Activated CD8-positive, alpha-beta memory T cell treated with anti-CD3 and anti-CD28 coated beads, Interleukin-2, amount 10 ng/mL, durations not matched to agents 7 days and 5 days (primary cell): ENCODE measurements at places on chromosomes 6 and 20. TPM values are rescaled to one million over a fixed set of nuclear protein-coding genes. Genes with fewer than 3 reads are reported as not detected.

SCGN gene
- not detected for total RNA-seq

RWDD2A gene
- total RNA-seq = 1.3 TPM

- H3K27ac ChIP-seq = no peak overlapping the region
- H3K4me1 ChIP-seq = no peaks in the 10 kb centered on the region
- no peak overlapping the region for H3K4me3 ChIP-seq
- DNase-seq = no peak
These were observed 6.9 kb upstream of the ADGRB3 start for GRCh38 chr6:68628161-68628560.

DNA sequence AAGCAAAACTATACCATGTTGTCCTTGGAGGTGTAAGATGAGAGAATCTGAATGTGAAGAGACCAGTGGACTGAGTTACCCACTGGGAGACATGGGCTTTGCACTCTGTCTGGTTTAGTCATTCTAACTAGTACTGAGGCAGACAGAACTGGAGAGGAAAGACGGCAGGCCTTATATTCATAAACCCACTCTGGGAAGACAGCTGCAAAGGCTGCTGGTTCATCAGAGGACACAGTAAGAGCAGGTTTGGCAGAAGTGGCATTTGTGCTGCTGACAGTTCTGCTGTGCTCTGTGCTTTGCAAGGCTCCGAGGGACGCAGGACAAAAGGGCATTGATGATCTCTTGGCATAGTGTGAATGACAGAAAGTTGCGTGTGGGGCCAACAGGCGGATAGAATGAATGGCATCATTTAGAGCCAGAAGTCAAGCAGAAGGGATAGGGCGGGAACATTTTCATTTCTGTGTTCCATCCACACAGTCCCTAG lies 142.3 kb upstream of the TENT5A start:
- H3K27me3 ChIP-seq = no peaks in the 10 kb centered on the region
- H3K4me1 ChIP-seq = no peaks in the 10 kb centered on the region
- H3K4me3 ChIP-seq = no peak overlapping the region
- H3K27ac ChIP-seq = no peak overlapping the region

DNA sequence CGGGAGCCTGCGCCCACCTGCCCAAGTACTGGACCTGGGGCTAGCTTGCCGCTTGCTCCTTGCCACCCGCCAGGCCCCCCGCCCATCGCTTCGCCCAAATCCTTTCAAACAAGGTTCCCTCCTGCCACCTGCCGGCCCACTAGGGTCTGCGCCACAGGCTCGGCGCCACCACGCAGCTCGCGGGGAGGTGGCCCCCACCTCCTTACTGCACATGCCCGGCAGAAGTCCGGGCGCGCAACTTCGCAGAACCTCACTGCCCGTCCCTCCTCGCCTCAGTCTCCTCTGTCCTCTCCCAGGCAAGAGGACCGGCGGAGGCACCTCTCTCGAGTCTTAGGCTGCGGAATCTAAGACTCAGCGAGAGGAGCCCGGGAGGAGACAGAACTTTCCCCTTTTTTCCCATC lies 11.2 kb downstream of the GNAS-AS1 start:
- peaks cover 40% of the 10 kb centered on the region for H3K4me1 ChIP-seq
- DNase-seq = no peak
- peaks cover 96% of the 10 kb centered on the region for H3K27me3 ChIP-seq
- H3K4me3 ChIP-seq = no peak overlapping the region

DNA sequence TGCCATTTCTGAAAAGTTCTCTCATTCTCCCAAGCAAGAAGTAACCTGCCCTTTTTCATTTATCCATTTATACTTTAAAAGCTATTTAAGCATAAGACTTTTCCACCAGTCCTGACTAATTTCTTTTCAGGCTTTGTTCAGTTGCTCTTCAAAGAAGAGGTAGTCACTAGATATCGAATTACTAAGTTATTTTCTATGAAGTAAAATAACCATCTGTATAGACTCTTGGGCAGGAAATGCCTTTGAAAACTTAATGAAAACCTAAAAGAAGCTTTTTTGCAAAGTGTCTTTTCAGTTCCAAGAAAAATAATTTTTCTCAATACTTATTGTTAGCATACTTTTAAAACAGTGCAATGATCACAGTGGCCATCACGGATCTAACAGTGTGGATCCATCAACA lies 31.3 kb upstream of the LAMP5 start:
- H3K4me1 ChIP-seq = no peaks in the 10 kb centered on the region
- H3K27ac ChIP-seq = no peak overlapping the region
- no peaks in the 10 kb centered on the region for H3K36me3 ChIP-seq
- H3K27me3 ChIP-seq = no peaks in the 10 kb centered on the region

DNA sequence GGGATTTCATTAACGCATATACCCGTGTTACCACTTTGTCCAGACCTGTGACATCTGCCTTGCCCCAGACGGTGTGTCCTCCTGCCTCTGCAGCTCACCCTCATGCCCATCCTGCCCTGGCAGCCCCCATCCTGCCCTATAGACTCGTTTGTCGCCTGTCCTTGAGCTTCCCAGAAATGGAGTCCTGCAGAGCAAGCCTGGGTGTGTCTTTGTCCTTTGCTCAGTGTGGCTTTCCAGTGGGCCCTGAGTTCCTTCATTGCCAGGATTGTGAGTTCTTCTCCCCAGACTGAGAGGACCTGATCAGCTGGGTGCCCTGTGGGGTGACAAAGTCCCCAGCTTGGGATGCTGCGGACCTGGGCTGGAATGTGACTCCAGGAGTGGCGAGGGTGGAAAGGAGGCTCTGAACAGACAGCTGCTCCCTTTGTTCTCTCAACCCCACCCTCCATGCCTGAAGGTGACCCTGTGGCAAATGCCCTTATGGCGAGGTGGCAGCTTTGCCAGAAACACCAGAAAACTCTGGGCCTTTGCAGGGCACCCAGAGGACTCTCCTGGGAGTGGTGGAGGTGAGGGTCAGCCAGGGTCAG lies 2.4 kb upstream of the CST3 start:
- H3K27me3 ChIP-seq = peaks cover 22% of the 10 kb centered on the region
- no peak for DNase-seq
- no peak overlapping the region for H3K4me3 ChIP-seq
- no peaks in the 10 kb centered on the region for H3K36me3 ChIP-seq
- no peak overlapping the region for H3K27ac ChIP-seq
